Stimulated activated CD4-positive, alpha-beta T cell treated with anti-CD3 and anti-CD28 coated beads, Interleukin-1b, Interleukin-23, amount 100 ng/mL, for 1 hour (primary cell): ENCODE measurements at places on chromosomes 6 and 20.
A peak's percentile ranks its signal among the peaks of the same experiment; 100 is the strongest.

DNA sequence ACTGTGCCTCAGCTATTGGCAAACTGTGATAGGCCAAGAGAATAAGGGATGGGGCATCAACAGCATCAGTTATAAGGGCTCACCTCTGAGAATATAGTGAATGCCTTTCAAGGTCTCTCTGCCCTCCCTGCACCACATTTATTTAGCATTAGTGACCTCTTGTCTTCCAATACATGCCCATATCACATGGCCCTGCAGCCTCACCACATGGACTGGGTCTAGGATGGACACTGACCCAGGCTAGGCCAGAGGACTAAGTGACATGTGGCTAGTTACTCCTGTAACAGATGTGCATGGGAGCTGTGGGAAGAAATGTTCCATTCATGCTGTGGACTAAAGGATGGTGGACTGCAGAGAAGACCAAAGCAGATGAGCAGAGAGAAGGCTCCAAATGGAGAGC lies 3.2 kb upstream of the BTN2A2 start:
- DNase-seq, result no peak

GRCh38 chr6:34447910-34448309 lies 18.0 kb upstream of the PACSIN1 start:
- DNase-seq, result no peak

DNA sequence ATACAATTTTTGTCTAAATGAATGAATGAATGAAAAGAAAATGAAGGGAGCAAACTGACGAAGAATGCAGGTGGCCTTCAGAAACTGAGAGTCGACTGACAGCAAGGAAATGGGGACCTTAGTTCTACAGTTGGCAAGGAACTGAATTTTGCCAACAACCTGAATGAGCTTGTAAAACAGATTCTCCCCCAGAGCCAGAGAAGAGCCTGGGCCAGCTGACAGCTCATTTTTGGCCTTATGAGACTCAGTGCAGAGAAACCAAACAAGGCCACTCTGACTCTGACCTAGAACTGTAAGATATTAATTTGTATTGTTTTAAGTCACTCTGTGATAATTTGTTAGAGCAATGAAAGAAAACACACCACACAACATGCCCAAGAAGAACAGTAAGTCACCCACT lies 21.8 kb downstream of the MAN1A1 start:
- DNase-seq, result no peak

DNA sequence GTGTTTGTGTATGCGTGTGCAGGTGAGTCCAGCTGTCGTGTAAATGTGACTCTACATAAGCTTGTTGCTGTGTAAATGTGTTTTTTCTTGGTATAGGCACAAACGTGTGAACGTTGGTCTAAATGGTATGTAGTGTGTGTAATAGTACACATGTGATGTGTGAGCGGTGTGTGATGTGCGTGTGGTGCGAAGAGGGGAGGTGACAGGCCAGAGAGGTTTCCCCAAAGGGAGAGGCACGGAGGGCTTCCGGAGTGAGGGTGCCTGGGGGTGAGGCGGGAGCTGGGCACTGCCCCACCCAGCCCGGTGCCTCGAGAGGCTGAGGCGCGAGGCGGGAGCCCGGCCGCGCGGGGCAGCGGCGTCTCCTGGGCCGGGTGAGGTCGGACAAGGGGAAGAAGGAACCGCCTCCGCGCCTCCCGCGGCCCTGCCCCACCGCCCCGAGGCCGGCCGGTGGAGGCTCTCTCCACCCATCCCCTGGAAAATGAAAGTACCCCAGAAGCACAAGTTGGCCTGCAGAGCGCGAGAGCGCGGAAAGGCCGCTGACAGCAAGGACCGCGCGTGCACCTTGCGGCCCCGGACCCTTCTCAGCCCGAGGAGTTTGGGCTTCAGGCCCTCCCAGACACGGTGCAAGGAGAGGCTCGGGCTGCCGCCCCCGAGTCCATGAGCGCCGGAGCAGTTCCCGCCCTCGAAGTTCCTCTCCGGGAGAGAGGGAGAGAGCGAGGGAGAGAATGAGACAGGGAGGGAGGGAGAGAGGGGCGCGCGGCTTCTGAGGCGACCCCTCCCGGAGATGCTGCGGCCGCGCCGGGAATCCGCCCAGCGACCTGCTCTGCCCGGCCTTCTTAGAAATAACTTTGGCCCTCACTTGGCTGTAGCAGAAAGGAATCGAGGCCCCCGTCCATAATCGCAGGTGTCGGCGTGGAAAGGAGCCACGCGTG lies 43.2 kb upstream of the OSTM1 start:
- no peak for DNase-seq

GRCh38 chr20:36917943-36918342 lies 33.6 kb downstream of the SAMHD1 start:
- DNase-seq, result no peak

GRCh38 chr6:5050009-5050408 lies 35.1 kb upstream of the PPP1R3G start:
- DNase-seq, result no peak

- DNase-seq, result no peak
These were observed 5.5 kb downstream of the HTR1B start for GRCh38 chr6:77457720-77458349.

DNA sequence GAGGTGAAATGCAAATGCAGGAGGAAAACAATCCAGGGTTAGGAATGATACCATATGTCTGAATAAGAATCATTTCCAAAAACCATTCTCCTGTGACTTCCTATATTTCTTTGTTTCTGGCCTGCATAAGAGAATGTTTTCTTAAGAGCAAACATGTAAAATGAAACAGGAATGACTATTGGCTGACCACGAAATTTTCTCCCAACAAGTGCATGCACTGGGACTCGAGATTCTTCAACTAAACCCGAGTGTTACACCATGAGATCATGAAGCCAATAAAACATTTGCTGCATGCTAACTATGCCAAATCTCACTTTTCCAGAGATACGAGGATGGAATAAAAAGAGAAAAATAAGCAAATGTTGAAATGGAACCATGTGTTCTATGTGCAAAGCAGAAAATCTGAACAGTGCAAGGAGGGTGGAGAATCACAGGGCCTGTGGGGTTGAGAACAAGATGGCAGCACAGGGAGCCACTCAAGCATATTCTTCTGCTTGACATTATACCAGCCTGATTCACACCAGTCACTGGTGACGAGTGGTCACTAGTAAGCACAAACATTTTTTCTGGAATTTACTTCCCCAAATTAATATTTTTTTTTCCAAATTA lies 212.2 kb upstream of the FOXA2 start:
- DNase-seq, result no peak

DNA sequence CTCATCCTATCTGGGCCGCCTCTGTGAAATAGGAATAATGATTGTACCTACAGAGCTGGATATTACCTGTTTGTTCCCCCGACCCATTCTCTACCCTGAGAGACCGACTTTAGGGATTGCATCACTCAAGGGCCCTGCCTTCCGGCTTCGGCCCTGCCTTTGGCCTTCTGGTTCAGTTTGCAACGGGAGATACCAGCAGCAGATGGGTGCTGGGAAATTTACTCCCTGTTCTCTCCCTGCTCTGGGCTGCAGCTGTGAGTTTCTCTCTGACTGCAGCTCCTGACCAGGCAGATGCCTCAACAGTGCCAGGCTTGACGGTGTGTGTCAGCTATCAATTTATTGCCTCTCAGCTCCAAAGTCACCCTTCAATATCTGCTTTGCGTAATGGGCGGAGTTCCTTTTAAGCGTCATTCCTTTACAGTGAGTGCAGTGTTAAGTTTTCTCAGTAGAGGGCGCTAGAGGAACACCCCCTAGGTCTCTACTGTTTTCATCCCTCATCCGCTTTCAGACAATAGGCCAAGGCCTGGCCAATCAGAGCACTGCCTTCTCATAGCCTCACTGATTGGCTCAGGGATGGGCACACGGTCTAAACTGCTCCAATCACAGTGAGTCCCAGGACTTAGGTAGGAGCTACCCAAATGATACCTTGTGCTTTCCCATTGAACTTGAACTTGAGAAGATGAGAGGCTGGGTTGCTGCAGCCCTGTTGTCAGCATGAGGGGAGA lies 30.0 kb downstream of the KCNG1 start:
- no peak for DNase-seq

- no peak for DNase-seq
These were observed 21.5 kb upstream of the MAS1L start for GRCh38 chr6:29509239-29509638.

DNA sequence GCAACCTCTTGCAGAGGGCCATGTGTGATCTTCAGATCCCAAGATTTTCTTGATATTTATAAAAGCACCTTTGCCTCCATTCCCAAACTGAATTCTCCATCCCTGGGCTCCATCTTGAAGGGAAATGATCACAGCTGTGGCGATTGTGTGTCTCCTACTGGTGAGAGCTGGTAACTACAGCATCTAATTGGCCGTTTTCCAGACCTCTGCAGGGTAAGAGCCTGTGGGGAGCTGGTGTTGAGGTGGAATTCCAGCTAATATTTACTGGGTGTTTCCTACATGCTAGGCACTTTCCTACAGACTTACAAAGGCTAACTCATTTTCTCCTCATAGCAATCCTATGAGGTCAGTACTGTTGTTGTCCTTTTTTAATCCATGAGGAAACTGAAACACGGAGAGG lies 59.2 kb upstream of the FNDC1 start:
- no peak for DNase-seq

DNA sequence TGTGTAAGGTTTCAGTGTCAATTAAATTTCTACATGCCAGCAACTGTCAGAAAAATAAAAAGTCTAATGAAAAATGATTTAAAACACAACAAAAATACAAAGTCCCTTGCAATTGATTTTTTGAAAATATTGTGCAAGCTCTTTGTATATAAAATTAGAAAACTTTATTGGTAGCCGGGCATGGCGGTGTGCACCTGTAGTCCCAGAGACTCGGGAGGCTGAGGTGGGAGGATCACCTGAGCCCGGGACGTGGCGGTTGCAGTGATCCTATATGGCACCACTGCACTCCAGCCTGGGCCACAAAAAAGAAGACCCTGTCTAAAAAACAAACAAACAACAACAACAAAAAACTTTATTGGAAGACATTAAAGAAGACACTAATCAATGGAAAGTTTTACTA lies 6.0 kb upstream of the OVOL2 start:
- no peak for DNase-seq

GRCh38 chr6:38572186-38572813 lies 67.4 kb downstream of the BTBD9 start:
- no peak for DNase-seq

GRCh38 chr20:6588296-6588695 lies 179.2 kb upstream of the BMP2 start:
- no peak for DNase-seq

- DNase-seq, result no peak
These were observed 57.8 kb downstream of the GCLC start for GRCh38 chr6:53487080-53487479.

GRCh38 chr6:116631379-116631990 lies 15.2 kb downstream of the RSPH4A start:
- no peak for DNase-seq

- DNase-seq, result no peak
These were observed 220.0 kb downstream of the CLIC5 start for GRCh38 chr6:45795678-45796077.

GRCh38 chr20:57389695-57390603 lies 1.2 kb upstream of the RBM38 start:
- peak; percentile 49 for DNase-seq

DNA sequence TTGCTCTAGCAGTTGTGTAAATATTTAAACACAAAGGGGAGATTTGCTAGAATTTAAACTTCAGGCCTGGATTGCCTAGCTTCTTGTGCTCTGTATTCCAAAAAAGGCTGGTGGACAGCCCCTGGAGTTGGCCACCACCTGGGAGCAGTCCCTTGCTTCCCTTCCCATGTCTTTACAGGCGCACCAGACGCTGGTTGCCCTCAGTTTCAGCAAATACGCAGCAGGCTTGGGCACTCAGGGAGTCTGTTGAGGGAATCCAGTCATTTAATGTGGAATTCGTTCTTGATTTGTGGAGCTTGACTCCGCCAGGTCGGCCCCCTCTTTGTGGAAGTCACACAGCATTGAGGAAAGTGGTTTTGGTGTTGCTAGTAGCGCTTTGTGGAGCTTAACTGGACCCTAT lies 156.8 kb downstream of the DTNBP1 start:
- DNase-seq, result no peak
